ENCODE measurements at places on chromosomes 5 and 9.

- DNase-seq: no peak
Measured at GRCh38 chr9:92650839-92651621, 18.9 kb downstream of the IPPK start.

GRCh38 chr5:33398501-33398900 lies 42.3 kb upstream of the TARS1 start:
- DNase-seq: no peak

DNA sequence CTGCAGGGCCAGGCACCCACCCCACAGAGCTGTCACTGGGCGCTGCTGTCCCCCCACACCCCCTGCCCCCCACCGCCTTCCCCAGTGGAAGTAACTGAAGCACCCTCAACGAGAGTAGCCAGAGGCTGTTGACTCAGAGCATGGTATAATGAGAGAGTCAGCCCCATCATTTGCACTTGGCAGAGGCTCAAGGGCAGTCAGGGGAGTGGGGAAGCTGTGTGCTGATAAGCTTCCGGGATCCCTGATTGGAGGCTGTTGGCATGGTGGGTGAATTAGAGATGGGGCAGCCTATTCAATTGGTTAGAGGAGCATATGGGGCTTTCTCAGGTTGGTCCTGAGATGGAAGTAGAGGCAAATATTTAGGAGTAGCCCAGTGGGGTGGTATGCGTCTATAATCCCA lies 77.1 kb upstream of the GOLM1 start:
- DNase-seq: no peak

DNA sequence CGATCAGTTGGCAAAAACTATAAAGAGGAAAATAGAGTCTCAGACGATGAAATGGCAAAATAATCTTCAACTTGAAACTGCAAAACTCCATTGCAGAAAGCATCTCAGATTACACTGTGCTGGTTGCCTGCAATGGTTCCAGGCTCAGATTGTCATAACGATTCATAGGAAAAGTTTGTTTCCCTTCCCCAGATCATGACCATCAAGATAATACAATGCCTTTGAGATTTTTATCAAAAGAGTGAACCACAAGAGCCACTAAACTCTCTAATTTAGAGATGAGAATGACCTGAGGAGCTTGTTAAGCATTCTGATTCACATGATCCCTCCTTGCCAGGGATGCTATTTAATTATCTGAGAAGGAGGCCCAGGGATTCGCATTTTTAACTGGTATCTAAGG lies 52.6 kb upstream of the ITGA1 start:
- DNase-seq: no peak

DNA sequence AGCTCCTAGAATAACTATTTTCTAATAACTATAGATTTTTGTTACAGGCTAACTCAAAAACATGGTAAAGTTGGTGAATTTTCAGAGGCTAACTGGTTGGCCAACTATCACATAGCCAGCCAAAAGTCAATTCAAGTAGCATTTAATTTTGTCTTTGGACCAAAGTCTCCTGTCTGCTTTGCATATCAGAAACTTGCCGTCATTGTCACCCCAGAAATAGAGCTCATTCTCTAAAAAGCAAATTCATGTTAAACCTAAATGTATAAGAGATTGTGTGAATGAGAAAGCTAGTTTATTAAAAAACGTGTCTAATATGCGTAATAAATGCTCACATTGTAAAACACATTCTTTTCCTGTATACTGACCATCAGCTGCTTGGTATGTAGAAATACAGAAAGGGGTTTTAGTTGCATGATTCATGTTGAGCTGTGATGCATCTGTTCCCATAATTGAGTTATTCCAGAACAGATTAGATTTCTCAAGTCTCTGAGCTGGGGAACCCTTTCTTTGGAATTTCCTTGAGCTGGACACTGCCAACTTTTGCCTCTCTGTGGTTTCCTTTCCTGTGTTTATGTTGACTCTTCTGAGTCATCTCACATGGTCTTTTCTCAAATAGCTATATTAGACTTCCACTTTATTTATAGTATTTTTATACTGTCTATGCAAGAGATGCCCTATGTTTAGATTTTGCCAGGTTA lies 7.3 kb downstream of the SRFBP1 start:
- no peak for DNase-seq

DNA sequence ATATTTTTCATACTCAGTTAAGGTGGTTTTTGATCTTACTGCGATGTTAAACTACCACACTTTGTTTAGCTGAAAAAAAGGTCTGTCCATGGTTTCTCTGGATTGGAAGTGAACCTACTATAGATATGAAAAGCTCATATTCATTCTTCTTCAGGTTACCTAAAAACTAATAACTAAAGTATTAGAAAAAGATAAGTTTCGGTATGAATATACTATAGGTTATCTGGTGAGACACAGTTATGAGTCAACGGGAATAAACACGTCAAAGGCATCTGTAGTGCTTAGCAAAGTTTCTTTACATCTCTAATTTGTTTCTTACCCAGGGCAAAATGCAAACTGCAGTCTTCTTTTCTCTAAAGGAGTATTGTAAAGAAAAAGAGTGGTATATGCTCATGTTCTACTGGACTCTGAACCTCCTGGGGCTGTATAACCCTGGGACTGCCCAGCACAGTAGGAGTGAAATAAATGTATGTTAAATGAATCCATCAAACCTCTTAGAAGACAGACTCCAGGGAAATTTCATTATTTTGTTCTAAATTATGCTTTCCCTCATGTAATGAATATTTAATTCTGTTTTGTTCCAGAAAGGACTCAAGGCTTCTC lies 521.9 kb downstream of the PDE4D start:
- no peak for DNase-seq

DNA sequence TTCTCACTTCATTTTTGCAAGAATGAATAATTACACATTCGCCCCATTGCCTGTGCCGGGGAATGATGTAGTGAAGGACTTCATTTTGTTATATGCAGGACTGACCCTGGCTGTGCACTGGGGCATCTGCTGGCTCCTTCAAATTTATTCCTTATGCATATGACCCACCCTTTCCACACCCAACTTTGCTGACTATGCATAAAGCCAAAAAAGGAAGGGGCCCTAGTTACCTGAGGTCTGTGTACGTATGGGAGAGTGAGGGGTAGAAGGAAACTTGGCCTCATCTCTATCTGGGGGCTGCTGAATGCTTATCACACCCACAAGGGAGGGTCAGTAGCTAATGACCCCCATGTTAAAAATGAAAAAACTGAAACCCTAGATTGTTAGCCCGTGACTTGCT lies 259.6 kb downstream of the SMARCA2 start:
- no peak for DNase-seq

- no peak for DNase-seq
Measured at GRCh38 chr9:121735065-121735792, 83.8 kb downstream of the DAB2IP start.

GRCh38 chr9:112784020-112784785 lies 33.6 kb downstream of the SNX30 start:
- no peak for DNase-seq

DNA sequence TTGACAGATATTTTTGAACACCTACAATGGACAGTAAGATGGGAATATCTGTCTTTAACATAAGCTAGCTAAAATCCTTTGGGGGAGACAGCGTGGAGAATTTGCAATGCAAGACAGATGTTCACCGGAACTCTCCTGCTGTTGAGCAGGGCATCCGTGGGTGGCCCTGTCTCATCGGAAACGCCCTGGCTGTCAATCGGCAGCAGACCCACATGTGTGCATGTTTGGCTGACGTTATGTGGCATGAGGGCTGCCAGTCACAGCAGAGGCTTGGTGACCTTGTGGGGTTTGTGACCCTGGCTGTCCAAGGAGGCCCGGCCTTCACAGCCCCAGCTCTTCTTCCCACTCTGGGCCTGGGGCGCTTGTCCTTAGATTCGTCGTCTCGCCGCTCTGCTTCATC lies 129.7 kb upstream of the OTULINL start:
- no peak for DNase-seq

- DNase-seq: no peak
Measured at GRCh38 chr5:145050181-145050580, 785.0 kb downstream of the PRELID2 start.

DNA sequence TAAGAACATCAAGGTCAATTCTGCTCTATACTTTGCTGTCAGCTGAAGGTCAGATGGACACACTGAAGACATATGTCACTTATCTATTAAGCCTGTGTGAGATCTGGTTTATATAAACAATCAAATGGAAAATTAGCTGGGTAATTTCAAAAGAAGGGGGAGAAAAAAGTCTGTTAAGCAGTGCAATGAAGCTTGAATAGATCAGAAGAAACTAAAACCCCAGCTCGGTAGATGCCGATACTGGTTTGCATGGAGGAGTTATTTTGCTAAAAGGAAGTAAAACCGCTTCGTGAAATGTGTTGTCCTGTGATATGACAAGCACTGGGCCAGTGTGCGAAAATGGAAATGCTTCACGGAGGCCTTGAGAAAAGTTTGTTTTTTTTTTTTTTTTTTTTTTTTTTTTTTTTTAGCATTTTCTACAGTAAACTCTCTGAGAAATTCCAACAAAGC lies 148.8 kb downstream of the MEF2C start:
- DNase-seq: no peak

DNA sequence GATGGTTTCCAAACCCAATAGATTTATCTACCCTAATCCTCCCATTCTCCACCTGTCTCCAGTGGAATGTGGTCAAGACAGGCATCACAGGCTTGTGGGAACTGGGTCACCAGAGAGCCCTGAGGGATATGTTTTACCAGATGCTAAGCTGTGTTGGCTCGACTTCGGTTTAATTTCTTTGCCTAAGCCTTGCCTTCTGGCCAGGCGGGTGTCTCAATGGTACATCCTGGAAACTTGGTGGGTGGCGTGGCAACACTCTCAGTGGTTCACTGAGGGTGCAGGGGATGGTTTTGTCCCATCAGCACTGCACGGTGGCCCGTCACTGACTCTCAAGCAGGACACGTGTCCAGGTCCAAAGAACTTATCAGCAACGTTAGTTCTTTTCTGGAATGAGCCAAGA lies 192.2 kb downstream of the TENT4A start:
- DNase-seq: no peak

- DNase-seq: no peak
Measured at GRCh38 chr5:41776435-41776834, 93.8 kb downstream of the OXCT1 start.

- DNase-seq: no peak
Measured at GRCh38 chr5:159669559-159669958, 246.7 kb upstream of the ADRA1B start.

DNA sequence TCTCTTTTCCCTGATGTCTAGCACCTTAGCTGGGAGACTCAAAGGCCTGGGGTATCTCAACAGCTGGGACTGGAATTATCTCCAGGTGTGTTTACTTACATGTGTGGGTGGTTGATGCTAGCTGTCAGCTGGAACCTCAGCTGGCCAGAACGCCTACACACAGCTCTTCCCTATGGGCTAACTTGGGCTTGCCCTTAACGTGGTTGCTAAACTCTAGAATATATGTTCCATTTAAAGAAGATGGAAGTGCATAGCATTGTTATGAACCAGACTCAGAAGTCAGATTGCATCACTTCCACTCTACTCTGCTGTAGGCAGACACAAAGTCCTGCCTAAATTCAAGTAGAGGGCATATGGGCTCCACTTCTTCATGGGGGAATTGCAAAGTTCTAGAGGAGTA lies 29.3 kb downstream of the SGCD start:
- DNase-seq: no peak

- DNase-seq: no peak
Measured at GRCh38 chr5:148912714-148913398, 86.4 kb downstream of the ADRB2 start.

GRCh38 chr9:131608493-131609037 lies 63.2 kb downstream of the PRRT1B start:
- no peak for DNase-seq

GRCh38 chr9:89442501-89442978 lies 55.4 kb downstream of the SEMA4D start:
- no peak for DNase-seq

DNA sequence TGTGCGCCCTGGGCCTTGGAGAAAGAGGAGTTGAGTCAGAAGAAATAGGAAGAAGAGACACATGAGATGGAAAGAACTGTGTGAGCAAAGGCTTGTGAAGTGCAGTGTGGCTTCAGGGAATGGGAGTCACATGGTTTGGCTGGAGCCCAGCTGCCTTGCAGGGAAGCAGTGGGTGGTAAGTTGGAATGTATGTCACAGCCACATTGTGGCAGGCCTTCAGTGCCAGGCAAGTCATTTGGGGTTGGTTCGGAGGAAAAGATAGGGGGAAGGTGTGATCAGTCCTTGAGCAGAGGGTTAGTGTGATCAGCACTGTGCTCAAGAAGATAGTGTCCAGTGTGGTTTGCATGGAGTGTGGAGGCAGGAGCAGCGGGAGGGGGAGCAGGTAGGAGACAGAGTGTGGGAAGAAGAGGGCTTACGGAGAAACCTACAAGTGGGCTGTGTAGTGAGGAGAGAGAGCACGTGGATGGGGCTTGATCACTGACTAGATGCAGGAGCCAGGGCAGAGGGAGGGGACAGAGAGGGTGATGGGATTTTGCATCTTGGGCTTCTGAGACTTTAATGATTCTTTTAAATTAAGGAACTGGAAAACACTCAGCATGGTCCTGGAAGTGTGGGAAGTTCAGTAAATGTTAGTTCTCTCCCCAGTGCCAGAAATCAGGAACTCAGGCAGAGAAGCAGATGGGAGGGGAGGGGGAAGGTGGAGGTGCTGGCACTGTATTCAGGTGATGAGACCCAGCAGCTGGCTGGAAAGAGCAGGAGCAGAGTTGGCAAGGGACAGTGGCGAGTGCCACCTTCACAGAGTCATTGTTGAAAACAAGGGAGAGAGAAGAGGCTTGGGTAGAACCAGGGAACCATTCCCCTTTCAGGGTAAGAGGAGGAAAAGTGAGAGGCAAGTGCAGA lies 46.6 kb downstream of the ARHGAP26 start:
- no peak for DNase-seq

- no peak for DNase-seq
Measured at GRCh38 chr5:172840432-172841154, 6.5 kb downstream of the ERGIC1 start.

- no peak for DNase-seq
Measured at GRCh38 chr9:6133346-6134063, 82.1 kb upstream of the IL33 start.

DNA sequence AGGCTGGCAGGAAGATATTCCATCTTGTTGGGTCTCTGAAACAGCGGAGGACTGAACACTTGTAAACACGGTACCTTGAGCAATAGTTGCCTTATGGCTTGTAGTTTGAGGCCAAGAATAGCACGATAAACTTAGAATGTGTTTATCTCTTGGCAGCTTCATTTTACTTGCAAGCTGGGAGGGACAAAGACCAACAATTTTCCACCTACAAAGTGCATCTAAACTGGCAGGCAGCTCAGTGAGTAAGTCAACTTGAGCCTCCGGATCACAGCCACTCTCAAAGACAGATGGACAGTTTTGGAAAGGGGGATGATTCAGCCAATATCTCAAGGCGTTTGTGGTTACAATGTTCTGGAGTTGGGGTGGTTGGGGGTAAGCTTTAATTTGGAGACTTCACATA lies 652.6 kb downstream of the CETN3 start:
- no peak for DNase-seq

DNA sequence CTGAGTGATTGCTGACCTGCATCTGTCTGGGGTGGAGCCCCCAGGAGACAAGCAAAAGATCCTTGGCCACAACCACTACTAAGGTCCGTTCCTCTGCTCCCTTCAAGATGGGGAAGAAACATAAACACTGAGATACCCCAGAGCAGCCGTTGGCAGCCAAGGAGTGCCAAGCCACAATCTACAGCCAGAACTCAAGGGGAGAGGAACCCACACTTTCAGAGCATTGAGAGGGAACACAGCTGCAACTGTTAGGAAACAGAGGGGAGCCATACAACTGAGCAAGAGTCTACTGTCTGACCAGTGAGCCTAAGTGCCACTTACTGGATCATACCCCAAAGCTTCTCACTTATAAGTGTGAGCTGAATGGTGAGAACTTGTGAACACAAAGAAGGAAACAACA lies 44.6 kb upstream of the ADRB2 start:
- DNase-seq: no peak
